Osteoblast (primary cell): ENCODE measurements at places on chromosomes 4 and X. TPM values are rescaled to one million over a fixed set of nuclear protein-coding genes. Genes with fewer than 3 reads are reported as not detected.

RAB33A gene
- total RNA-seq: 6.2 and 8.0 TPM in 2 replicates

DNA sequence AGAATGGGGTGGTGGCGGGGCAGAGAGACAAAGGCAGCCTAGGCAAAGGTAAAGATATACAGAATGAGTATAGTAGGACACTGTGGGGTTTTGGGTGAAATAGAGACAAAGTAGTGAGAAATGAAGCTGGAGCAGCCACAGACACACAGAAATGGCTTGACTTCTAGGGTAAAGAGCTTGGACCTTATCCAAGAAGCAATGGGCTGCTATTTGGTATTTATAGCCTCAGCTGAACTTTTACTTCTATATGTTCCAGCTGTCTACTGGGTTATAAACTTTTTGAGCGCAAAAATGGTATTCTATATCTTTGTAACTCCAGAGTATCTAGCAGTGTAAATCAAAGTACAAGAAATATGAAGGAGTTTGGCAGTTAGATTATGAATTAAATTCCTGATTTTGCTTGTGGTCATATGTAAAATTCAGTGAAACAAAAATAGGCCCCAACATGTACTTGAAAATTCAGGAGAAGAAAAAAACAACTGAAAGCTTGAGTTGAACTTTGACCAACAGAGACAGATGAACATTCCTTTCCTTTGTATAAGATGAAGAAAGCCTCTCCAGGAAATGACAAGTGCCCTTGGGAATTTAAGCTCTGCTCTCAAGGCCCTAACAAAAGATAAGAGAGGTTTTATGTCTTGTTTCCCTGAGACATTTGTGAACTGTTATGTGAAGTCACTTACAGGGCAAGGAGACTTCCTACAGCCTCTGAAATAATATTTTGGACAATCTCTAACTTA is 354.1 kb downstream of the CHIC1 start:
- peak; percentile 88 for DNase-seq

GRCh38 chr4:3285558-3286334 is 7.1 kb upstream of the RGS12 start:
- peak; percentile 91 for DNase-seq

DNA sequence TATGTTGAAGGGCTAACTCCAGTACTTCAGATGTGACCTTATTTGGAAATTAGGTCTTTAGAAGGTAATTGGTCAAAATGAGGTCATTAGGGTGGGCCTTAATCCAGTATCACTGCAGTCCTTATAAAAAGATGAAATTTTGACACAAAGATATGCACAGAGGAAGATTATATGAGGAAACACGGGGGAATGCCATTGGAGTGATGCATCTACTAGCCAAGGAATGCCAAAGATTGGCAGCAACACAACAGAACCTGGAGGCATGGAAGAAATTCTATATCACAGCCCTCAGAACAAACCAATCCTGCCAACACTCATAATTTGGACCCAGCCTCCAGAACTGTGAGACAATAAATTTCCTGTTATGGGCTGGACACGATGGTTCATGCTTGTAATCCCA is 17.6 kb downstream of the TRIM61 start:
- DNase-seq: no peak

- DNase-seq: no peak
Measured at GRCh38 chr4:184364100-184364921, 110.0 kb downstream of the IRF2 start.

GRCh38 chr4:42541647-42542046 is 115.3 kb downstream of the ATP8A1 start:
- no peak for DNase-seq

- DNase-seq: peak; percentile 35
Measured at GRCh38 chrX:101482296-101482695, 3.0 kb upstream of the ARMCX4 start.

DNA sequence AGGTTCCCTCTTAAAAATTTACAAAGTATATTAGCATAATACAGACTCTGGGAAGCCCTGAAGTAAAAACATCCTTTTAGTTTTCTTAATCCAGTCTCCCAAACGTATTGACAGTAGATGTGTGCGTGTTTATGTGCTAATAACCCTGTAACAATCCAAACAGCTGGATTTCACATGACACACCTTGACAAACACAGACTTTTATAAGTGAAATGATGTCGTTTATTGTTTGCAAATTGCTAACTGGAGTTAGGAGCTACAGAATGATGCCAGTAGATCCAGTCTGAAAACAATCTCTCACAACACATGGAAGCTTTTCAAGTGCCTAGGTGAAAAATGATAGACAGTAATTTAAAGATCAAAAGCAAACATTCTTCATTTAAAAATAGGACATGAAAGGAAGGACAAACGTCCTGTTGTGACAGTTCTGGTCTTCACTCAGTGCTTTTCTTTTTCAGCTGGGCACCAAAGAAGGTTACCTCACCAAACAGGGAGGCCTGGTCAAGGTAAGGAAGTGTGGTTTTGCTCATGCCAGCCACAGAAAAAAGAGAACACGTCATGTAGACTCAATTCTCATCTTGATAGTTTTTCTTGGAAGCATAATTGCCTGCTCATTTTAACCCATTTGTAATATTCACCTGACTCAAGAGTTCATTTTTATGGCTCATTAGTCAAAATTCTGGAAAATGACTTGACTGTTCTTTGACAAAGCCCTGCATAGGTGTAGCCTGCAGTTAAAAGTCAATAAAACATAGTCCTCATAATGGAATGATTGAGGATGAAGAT is 32.9 kb downstream of the LAMTOR3 start:
- DNase-seq: no peak

DNA sequence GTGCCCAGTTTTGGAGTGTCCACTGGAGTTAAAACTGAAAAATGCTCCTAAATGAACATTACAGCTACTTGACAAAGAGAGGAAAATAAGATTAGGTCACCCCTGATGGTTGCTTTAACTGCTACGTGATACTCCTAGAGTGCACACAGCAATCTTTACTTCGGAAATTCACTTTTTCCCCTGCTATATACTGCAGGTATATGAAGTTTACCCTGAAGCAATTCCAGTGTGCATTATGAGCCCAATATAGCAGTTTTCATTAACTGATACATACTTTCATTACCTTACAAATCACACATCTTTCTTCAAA is 773 bp upstream of the ZNF827 start:
- DNase-seq: peak; percentile 62

HSD17B13 gene
- under 0.01 TPM in 2 replicates for total RNA-seq

TBL1X gene
- 15.2 and 16.2 TPM in 2 replicates for total RNA-seq

DNA sequence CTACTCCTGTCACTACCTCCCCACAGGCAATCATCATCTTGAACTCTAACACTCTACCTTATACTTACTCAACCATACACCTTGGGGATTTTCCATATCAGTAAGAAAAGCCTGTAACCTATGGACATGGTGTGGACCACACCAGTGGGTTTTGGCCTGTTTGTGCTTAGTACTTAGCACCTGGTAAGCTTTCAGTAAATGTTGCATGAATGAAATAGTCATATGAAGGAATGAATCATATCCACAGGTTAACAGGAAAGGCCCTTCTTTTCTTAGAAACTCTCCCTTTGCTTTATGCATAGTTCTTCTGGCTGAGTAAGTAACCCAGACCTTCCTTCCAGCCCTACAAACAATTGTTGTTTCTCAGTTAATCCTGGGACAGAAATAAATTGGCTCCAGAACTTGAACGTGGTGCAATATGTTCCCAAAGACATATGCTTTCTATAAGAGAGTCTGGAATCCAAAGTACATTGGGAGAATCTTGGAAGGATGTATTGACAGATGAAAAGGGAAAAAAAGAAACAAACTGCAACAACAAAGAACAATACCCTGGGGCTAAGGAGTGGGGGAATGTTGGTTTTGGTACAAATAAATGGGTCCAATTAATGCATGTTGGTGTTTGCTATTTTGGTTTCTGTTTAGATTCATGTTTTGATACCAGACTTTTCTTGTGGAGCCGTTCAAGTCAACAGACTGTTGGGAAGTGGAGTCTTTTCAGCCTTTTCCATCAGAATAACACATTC is 27.8 kb downstream of the RASL11B start:
- no peak for DNase-seq

DNA sequence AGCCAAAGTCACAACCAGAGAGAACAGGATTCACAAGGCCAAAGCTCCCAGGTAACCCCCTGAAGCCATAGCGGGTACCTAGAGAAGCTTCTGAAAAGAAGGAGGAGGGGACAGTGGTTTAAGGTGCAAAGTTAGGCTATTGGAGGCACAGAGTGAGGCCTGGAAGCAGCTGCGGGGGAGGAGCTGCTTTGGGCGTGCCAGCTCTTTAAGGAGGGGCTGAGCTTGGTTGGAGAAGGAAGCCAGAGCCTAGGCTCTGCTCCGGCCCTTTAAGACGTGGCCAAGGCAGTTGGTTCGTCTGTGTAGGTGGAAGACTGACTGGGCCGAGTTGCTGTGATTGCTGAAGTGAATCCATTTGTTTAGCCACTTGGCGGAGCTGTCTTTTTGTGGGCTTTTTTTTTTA is 1.5 kb downstream of the KLF8 start:
- no peak for DNase-seq

DNA sequence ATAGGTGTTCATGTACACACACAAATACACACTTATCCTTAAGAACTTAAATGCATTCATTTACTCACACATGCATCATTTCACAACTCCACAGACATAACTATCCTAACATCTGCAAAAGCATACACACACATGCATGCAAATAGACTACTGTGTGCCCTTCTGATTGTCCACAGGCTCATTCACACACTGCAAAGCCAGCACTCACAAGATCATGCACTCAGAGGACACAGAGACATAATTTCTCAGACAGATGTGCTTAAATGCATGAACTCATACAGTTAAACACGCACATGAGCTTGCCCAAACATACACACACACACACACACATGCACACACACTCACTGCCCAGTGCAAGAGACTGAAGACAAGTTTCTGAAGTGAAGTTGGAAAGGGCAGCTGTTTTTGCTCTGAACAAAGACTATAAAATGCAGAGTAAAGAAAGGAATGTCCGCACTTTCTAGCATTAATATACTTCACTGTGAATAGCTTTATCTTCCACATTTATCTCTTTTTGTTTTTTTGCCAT is 1018.0 kb upstream of the HS3ST1 start:
- no peak for DNase-seq

CT45A8 gene
- total RNA-seq: not detected in 2 replicates

FRAS1 gene
- total RNA-seq: 5.1 and 7.4 TPM in 2 replicates

GRCh38 chr4:5203309-5203992 is 152.2 kb downstream of the STK32B start:
- no peak for DNase-seq

DNA sequence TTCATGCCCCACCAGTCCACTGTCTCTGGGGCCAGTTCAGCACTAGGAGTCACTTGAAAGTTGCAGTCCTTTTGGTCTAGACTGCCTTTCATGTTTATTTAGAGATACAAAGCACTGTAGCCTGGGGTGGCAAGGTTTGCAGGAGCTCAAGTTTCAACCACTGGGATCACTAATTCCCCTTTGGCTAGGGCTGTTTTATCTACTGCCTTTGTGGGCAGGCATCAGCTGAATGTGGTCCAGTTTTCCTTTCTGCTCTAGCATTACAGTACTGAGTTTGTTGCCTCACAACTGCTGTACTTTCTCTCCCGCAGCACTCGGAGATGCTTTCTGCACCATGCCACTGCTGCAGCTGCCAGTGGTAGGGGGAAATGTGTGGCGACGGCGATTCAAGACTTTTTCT is 222.3 kb upstream of the HDX start:
- DNase-seq: no peak

GRCh38 chrX:72110051-72110875 is 21.5 kb downstream of the RTL5 start:
- peak; percentile 37 for DNase-seq

DNA sequence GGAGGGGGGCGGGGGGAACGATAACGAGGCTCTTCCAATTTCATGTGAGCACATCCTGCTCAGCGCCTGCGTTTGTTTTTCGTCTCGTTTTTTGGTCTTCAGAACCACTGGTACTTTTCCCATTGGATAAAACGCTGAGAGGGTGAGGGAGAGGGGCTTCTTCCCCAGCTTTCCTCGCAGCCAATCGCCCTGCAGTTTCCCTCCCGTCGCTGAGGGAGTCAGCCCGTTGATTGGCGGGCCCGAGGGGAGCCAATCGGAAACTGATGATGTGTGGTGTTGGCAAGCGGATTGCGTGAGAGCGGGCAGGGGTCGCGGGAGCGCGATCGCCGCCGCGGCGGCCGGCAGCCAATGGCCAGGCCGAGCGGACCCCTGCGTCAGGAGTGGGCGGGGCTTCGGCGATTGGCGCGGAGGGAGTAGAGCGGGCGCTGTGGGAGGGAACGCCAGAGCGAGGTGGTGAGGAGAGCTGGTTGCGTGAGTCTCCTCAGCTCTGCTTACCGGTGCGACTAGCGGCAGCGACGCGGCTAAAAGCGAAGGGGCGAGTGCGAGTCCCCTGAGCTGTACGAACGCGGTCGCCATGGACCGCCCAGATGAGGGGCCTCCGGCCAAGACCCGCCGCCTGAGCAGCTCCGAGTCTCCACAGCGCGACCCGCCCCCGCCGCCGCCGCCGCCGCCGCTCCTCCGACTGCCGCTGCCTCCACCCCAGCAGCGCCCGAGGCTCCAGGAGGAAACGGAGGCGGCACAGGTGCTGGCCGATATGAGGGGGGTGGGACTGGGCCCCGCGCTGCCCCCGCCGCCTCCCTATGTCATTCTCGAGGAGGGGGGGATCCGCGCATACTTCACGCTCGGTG is at the start of gene TSPYL2:
TSPYL2 (plus strand) TSS at position 443 of the 848 bp plus-strand sequence; CDS start at position 575, 132 bp downstream.
- DNase-seq: peak; percentile 98

- peak; percentile 62 for DNase-seq
Measured at GRCh38 chrX:123256378-123256777, 72.3 kb downstream of the GRIA3 start.

GRCh38 chr4:106486533-106486932 is 118.0 kb upstream of the GIMD1 start:
- no peak for DNase-seq

DNA sequence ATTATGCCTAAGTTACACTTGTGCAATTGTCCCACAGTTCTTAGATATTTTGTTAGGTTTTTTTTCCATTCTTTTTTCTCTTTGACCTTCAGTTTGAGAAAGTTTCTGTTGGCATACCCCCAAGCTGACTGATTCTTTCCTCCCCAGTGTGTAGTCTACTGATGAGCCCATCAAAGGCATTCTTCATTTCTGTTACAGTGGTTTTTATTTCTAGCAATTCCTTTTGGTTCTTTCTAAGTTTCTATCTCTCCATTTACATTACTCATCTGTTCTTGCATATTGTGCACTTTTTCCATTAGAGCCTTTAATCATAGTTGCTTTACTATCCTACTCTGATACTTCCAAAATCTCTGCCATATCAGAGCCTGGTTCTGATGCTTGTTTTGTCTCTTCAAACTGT is 31.9 kb downstream of the CASP6 start:
- DNase-seq: no peak

DNA sequence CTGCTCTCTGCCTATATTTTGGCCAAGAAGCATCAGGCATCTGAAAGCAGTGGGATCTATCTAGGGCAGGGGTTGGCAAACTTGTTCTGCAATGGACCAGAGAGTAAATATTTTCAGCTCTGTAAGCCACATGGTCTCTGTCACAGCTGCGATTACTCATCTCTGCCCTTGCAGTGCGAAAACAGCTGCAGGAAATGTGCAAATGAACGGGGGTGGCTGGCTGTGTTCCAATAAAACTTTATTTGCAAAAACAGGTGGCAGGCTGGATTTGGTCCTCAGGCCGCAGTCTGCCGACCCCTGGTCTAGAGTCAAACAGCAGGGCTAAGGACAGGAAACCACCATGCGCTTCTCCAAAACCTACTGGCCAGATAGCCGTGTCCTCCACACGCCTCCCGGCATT is 48.6 kb downstream of the ACOX3 start:
- peak; percentile 92 for DNase-seq

FRG2 gene
- total RNA-seq: not detected in 2 replicates

STPG2 gene
- under 0.01 and 0.29 TPM in 2 replicates for total RNA-seq

- no peak for DNase-seq
Measured at GRCh38 chr4:85555206-85555605, 80.3 kb downstream of the ARHGAP24 start.

SNCA gene
- total RNA-seq: 0.29 and 0.72 TPM in 2 replicates
